Fibroblast of lung (primary cell): ENCODE measurements at places on chromosomes 7 and 10.
A peak's percentile ranks its signal among the peaks of the same experiment; 100 is the strongest.

- no peak for DNase-seq
These were observed 43.2 kb downstream of the PROSER2 start for GRCh38 chr10:11866199-11866925.

DNA sequence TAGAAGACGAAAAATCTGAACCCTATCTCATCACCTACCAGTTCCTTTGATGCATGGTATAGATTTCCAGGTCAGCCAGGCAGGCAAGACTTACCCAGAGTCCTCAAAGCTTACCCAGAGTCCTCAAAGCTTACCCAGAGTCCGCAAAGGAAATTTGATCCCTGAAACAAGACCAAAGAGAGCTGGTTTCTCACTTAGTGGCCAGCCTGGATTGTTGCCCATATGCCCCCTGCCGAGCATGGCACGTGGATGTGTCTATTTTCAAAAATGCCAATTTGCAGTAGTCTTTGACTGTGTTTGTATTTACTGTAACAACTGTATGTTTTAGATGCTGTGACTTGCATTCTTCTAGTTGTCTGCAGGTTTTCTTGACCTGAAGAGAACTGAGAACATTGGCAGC lies 120.2 kb upstream of the STARD3NL start:
- DNase-seq: no peak

DNA sequence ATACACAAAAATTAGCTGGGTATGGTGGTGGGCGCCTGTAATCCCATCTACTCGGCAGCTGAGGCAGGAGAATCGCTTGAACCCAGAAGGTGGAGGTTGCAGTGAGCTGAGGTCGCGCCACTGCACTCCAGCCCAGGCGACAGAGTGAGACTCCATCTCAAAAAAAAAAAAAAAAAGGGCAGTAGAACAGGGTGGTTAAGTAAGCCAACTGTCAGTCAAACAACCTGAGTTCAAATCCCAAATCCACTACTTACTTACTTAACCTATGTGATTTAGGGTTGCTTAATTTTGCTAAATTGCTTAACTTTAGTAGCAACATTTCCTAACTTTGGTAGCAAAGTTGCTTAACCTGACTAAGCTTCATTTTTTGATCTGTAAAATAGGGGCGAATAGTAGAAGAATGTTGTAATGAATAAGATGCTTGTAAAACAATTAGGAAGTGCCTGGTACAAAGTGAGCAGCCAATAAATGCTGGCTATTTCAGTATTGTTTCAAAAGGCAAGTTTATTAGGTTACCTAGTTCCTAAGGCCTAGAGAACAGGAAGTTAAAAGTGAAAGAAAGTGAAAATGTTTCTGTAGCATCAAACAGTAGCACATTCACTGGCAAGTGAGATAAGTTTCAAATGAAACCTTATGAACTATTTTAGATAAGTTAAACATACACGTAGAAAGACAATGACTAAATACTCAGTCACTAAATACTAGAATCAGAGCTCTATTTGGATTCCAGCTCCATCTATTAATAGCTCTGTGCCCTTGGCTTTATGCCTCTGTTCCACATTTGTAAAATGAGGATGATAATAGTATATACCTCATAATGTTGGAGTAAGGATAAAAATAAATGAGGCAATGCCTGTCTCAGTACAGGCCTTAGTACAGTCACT lies 64.3 kb downstream of the HOXA1 start:
- DNase-seq: peak; percentile 76

GRCh38 chr7:112411186-112411795 lies 39.0 kb upstream of the IFRD1 start:
- DNase-seq: peak; percentile 31

DNA sequence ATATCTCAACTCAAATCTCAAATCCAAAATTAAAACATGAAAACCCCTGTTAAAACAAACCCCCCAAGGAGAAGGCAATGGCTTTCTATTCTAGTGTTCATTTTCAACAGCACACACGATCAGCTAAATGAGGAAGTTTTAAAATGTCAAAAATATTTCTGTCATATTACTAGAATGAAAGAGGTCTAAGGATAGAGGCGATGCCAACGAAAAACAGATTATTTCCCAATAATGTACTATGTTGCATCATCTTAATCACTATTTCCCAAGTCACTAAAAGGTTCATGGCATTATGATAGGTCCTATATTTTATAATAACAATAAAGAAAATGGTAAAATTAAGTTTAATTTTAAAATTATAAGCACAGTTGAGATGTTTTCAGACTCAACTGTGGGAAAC lies 10.1 kb downstream of the CNOT4 start:
- DNase-seq: peak; percentile 62

GRCh38 chr10:3393958-3394357 lies 221.4 kb upstream of the PITRM1 start:
- DNase-seq: no peak

DNA sequence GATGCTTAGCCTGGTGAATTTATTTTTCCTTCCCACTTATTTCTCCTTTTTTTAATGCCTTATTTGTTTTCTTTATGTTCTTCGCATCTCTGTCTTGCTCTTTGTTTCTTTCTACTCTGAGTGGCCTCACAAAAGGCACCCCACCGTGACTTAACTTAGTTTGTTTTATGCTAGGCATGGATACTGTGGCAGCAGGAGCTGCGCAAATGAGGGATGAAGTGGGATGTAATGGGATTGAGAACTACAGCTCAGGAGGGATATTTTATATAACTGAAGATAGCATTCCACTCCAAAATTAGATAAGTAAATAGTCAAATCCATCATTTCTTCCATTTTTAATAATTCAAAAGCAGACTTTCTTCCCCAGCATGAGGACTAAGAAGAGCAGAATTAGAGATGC lies 1.7 kb upstream of the CACNA2D1 start:
- DNase-seq: no peak

DNA sequence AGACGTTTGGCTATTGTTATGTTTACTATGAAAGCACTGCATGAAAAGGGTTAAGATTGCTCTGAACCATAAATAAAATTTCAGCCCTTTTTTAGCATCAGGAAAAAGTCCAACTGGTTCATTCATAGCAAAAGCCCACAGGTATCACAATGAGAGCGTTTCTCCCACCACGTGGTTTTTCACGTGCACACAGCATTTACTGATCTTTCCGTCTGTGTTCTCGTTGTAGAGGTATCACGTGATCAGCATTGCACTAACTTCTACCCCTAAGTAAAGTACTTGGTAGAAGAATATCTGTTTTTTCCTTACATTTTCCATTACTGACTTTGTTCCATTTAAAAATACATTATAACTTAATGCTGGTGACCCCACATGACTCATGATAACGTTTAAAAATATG lies 17.8 kb upstream of the CCDC3 start:
- no peak for DNase-seq

- peak; percentile 18 for DNase-seq
These were observed 209.2 kb downstream of the SNX10 start for GRCh38 chr7:26500749-26501352.

DNA sequence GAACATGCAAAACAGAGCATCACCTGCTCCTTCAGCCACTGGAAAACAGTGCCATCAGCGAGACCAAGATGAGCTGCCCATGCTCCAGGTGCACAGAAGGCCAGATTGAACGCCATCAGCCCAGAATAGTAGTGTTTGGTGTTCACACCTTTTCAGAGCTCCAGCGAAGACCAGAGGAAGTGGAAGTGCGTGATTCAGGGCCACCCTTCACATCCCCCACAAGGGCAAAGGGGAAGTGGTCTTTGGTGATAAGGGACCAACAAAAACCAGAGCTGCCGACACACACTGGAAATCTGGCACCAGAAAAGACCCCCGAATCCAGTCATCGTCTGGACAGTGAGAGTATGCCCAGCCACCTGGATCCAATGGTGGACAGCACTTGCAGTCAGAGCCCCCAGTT lies 29.5 kb upstream of the TMEM72 start:
- DNase-seq: no peak

DNA sequence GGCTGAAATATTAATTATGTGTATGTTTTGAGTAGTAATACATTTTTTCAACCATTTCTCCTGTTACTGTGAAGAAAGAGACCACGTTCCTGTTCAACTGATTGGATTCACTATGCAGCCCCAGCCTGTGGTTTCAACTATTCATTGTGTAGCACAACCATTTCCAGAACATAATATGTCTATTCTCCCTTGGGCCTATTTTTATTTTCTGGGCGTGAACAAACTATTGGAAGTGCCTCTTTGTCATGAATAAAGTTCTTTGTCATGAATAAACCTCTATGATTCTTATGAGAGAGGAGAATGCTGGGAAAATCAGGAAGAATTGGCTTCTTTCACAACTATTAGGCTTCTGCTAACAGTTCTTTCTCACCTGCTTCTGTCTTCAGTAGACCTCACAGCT lies 152.4 kb downstream of the GNAT3 start:
- no peak for DNase-seq

DNA sequence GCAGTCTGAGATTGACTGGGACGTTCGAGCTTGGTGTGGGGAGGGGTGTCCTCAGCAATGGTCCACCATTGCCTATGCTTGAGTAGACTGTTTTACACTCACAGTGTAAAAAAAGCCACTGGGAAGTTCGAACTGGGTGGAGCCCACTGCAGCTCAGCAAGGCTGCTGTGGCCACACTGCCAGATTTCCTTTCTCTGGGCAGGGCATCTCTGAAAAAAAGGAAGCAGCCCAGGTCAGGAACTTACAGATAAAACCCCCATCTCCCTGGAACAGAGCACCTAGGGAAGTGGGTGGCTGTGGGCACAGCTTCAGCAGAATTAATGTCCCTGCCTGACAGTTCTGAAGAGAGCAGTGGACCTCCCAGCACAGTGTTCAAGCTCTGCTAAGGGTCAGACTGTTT lies 80.3 kb downstream of the BICC1 start:
- no peak for DNase-seq

DNA sequence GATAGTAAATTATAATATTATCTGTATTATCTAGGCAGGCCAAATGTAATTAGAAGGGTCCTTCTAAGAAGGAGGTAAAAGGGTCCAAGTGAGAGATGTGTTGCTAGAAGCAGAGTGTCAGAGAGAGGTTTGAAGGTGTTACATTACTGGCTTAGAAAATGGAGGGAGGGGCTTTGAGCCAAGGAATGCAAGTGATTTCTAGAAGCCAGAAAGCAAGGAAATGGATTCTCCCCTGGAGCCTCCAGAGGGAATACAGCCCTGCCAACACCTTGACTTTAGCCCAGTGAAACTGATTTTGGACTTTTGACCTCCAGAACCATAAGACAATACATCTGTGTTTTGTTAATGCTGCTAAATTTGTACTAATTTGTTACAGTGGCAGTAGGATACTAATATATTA lies 97.9 kb upstream of the IL6 start:
- DNase-seq: peak; percentile 22

DNA sequence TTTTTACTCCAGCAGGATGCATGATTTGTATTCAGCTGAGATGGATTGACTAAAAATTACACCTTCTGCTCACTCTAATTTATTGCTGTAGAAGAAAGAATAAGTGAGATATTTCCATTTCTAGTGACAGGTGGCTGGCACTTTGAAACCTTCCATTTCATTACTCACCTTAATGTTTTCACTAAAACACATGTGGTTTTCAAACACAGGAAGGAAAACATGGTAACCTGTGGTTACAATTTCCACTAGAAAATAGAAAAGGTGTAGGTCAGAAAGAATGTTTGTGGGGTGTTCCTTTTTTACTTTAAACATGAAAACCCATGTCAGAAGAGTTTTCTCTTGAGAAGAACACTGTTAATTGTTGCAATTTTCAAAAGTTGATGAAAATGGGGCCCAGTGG lies 12.0 kb upstream of the PRKCQ start:
- DNase-seq: no peak

GRCh38 chr7:108045154-108045553 lies 42.2 kb upstream of the LAMB1 start:
- peak; percentile 90 for DNase-seq

- DNase-seq: no peak
These were observed 20.0 kb downstream of the TRPV5 start for GRCh38 chr7:142913566-142913965.

DNA sequence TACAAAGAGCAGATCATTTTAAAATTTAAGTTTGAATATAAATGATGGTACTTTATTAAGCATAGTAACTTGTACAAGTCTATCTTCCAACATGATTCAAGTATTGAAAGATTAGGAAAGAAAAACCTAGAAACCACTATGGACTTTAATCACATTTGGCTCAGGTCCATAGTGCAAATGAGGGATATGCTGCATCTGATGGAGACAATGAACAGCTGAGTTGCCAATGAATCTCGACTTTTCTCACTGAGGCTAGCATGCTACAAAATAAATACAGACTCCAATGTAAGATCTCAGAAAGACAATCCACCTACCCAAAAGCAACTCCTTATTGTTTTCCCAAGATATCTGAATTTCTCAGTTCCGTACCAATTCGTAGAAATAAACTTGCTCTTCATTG lies 89.8 kb downstream of the SEMA3A start:
- DNase-seq: no peak

- no peak for DNase-seq
These were observed 39.6 kb downstream of the COBL start for GRCh38 chr7:51276967-51277366.

DNA sequence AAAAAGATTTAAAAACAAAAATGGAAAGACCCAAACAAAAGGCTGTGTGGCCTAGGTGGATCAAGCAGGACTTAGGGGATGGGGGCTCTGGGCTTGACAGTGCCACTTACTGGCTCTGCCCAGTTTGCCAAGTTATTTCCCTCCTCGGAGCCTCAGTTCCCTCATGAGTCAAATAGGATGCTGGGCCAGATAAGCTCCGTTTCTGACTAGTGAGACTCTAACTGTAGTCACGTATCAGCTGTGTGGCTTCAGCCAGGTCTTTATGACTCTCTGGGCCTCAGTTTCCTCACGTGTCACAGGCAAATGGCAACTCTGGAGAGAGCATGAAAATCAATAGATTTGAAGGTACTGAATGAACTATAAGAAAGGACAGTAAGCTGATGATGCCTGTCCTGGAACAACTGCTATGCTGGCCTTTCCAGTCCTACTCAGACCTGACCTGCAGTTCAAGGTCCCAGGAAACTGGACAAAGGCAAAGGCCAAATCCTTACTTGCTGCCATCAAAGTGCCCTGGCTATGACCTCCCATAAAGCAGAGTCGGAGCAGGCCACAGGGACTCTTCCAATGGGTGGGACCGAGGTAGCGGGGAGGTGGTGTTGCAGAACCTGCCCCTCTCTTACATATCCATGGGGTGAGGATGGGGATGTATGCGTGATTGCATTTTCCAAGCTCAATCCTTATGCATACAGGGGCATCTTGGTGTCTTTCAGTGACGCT lies 27.0 kb downstream of the FAM53B start:
- no peak for DNase-seq

GRCh38 chr7:42314696-42315095 lies 77.7 kb upstream of the GLI3 start:
- peak; percentile 29 for DNase-seq

- no peak for DNase-seq
These were observed 112.9 kb downstream of the HIP1 start for GRCh38 chr7:75625868-75626267.

DNA sequence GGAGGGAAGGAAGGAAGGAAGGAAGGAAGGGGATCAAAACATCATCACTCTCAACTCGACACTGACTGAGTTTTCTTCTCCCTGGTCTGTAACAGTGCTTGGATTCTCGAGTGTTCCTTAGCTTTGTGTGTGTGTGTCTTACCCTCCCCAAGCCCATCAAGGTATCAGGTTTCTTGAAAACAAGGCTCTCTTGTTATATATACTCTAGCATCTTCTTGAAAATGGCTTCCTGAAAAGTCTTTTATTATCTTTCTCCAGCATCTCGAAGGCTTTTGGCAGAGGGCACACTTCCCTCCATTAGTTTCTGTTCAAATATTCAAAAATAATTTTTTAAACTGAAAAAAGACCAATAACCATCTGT lies 13.4 kb downstream of the SERPINE1 start:
- no peak for DNase-seq

GRCh38 chr10:18303851-18304801 lies 163.9 kb downstream of the CACNB2 start:
- no peak for DNase-seq
